ENCODE measurements at places on chromosomes 4 and X.
A peak's percentile ranks its signal among the peaks of the same experiment; 100 is the strongest.

GRCh38 chr4:55941881-55942396 lies 6.8 kb upstream of the CEP135 start:
- no peak for DNase-seq

DNA sequence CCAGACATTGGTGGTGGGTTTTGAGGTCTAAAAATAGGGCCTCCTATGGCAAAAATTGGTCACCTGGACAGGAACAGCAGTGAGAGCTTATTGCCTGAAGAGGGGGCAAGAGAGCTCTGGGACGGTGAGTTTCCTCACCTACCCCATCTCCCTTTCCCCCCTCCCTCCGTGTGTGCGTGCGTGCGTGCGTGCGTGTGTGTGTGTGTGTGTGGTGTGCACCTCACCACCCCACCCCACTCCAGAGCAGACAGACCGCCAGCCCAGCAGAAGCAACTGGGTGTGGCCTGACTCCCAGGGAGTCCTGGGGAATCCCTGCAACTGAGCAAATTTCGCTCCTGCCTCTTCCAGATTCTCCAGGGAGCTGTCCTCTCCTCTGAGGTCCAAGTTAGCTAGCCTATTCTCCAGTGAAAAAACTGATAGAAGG lies 44.7 kb downstream of the PRPS1 start:
- DNase-seq: peak; percentile 53

DNA sequence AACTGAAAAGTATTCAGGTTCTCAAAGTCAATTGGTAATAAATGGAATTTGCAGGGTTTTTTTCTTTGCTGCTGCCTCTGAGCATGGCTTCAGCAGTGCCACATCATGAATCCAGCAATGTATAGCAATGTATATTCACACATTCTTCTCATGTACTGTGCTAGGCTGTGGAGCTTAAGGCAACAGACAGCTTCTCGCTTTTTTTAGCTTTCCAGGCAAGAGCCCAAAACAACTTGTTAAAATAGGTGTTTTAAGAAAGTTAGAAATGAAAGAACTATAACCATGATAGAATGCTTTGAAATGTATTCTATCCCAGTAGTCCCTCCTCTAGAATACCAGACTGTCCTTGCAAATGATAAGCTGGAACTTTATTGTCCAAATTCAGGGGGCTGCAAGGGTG lies 30.4 kb downstream of the SMIM43 start:
- DNase-seq: no peak

- DNase-seq: no peak
These were observed 1.0 kb upstream of the ANKRD17 start for GRCh38 chr4:73259571-73260090.

- DNase-seq: no peak
These were observed 48.2 kb downstream of the CLDN34 start for GRCh38 chrX:10015355-10015722.
